Fibroblast of upper back skin (primary cell): ENCODE measurements at places on chromosomes 2 and 18.

GRCh38 chr2:169684135-169684565 is 10.1 kb downstream of the CFAP210 start:
- DNase-seq: no peak

DNA sequence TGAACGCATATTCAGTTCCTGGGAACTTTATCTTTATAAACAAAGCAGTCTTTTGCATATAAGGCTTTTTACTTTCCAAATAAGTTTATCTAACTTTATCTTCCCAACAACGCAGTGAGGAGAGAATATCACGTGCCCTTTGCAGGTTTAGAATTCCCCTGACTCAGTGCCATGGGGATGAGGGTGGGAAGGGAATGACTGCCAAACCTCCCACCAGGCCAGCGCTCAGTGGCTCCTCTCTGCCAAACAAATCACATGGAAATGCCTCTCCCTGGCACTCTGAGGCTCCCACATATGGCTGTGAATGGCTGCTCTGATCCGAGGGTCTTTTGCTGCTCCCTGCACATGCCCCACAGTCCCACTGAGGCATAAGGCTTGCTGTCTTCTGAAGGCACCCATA is 158.3 kb downstream of the DNAH6 start:
- DNase-seq: no peak

- DNase-seq: no peak
Observed at GRCh38 chr18:75208836-75209128, 157 bp downstream of the PTGR3 start.

GRCh38 chr2:98517636-98518035 is 73.0 kb downstream of the INPP4A start:
- DNase-seq: peak; percentile 14

- DNase-seq: peak; percentile 91
Observed at GRCh38 chr2:227388537-227389011, 825 bp upstream of the SCYGR1 start.

GRCh38 chr18:48388478-48388877 is 20.7 kb downstream of the ZBTB7C start:
- no peak for DNase-seq

GRCh38 chr2:133194362-133194655 is 374.0 kb downstream of the NCKAP5 start:
- no peak for DNase-seq

DNA sequence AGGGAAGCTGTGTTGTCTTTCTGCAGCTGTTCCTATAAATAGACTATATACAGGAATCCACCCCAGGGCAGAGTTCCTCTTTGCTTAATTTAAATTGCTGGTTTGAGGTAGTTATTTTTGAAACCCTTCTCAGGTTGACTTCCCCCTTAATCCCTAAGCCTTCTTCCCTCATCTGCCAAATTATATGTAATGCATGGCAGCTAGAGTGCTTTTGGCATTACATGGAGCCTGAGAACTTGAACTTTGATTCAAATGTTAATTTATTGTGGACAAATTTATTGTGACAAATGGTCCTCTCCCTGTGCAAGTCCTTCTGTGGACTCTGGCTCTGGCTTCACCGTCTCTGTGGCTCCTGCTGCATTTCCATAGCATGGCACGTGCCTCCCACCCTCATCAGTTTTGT is 29.2 kb downstream of the MYO1B start:
- no peak for DNase-seq

DNA sequence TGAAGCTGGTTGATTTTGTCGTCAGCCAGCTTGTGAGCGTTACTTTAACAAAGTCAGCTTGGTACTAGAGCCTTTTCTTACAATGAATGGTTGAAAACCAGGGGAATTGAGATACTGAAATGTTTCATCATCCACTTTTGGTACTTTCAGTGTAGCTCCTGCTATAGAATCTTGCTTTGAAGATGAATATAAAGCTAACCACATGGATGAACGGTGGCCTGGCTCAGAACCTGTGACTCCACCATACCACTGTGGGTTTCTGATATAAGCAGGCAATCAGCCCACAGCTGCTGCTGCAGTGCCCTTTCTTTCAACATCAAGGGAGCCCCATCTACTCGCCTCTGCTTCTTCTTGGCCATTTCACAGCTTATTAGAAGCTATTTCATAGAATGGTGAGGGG is 53.2 kb upstream of the GPR45 start:
- DNase-seq: no peak

GRCh38 chr2:240702640-240703011 is 11.0 kb downstream of the AQP12A start:
- DNase-seq: no peak

- DNase-seq: no peak
Observed at GRCh38 chr18:76604108-76604934, 109.3 kb upstream of the ZNF516 start.

GRCh38 chr2:14011190-14011589 is 621.3 kb upstream of the LRATD1 start:
- DNase-seq: no peak

GRCh38 chr18:54148678-54149077 is 75.8 kb downstream of the MBD2 start:
- no peak for DNase-seq

- DNase-seq: no peak
Observed at GRCh38 chr2:12419803-12420202, 296.9 kb upstream of the TRIB2 start.

DNA sequence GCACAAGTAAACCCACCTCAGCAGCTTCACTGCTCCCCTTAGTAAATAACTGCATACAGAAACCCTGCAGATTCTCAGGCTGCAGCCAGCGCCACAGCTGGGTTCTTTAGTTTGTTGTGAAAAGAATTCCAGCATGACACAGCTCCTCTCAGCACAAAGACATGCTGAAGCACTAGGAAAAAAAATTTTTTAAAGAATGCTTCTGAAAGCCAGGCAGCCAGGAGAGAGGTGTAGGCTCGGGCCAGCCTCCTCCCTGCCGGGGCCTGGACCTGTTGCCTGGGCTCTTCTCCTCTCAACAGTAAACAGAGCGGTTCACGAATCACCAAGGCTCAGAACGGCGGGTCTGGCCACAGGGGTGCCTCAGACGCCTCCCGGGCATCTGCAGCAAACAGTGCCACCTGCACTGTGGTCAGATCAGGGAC is 95.7 kb upstream of the POU3F3 start:
- DNase-seq: peak; percentile 56

DNA sequence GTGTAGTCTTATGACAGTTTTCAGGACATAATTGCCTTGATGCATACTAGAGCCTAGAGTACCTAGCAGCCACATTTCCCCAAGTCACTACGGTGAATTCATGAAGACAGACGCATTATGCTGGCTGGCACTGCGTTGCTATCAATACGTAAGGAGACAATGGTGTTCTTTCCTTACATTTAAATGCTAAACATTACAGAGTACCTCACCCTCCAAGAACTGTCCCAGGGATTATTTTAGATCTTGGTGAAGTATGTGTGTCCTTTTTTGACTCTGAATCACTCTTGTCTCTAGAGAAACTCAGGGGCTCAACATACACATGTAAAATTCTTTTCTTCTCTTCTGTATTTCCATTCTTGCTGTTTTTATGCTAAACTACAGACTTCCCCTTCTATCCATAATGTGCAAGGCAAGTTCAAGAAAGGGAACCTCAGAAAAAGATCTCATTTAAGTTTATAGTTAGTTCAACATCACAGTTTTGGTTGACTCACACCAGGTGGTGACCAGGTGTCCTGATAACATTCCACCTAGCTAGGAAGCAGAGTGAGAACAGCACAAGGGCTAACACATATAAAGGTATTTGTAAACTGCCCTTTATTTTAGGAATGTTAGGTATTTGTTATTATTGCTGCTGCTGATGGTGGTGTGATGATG is 212.4 kb upstream of the HNRNPA3 start:
- no peak for DNase-seq

GRCh38 chr2:190792956-190793888 is 87.4 kb upstream of the GLS start:
- peak; percentile 57 for DNase-seq

- peak; percentile 37 for DNase-seq
Observed at GRCh38 chr18:69172046-69172445, 228.6 kb upstream of the DOK6 start.

- no peak for DNase-seq
Observed at GRCh38 chr2:65691816-65692215, 259.4 kb upstream of the SPRED2 start.

DNA sequence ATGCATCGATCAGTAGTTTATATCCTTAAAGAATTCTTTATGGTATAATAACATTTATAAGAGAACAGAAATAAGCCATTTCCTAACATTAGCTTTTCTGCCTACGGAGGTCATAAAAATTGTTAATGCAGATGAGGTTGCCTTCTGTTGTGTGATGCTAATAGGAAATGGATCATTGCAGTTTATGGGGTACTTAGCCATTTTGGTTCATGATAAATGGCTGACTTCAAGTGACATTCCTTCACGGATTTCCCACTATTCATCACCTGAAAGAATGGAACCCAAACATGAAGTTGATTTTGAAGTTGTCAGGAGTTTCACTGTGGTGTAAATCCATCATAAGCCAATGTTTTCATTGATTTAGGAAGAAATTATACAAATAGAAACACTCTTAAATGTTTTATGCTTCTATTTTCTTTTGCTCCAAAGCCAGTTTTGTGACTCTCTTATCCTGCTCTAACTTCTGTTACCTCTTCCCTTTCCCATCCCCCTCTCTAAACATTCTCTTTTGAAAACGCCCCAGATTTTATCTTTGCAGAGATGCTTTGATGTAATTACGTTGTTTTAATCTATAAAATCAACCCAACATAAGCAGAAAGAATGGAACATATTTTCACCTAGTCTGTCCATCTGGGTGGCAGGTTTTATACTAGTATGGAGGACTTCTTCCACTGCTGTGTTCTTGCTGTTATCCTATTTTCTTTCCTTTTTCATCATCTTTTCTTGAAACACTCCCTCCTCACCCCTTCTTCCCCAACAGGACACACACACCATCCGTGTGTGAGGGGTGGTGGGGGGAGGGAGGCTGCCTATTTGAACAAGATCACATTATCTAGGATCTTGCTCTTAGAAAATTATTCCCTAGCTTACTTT is 58.2 kb downstream of the GREB1L start:
- DNase-seq: no peak

DNA sequence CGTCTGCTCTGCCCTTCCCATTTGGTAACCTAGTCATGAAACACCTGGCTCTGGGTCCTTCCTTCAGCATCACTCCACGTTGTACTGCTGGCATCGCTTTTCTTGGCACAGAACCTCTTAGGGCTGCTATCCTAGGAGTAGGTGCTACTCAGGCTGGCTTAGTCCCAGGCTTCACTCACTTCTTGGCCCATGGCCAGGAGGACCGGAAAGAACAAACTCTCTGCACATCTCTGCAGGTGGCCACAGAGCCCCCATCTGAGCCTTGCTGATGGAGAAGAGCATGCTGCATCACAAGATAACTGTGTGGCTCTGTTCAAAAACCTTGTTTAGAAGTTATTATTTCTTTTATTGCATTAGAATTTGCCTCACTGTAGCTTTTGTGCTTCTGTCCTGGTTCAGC is 447.2 kb upstream of the TNP1 start:
- DNase-seq: no peak

GRCh38 chr2:28644760-28645159 is 106.9 kb upstream of the PPP1CB start:
- peak; percentile 57 for DNase-seq

DNA sequence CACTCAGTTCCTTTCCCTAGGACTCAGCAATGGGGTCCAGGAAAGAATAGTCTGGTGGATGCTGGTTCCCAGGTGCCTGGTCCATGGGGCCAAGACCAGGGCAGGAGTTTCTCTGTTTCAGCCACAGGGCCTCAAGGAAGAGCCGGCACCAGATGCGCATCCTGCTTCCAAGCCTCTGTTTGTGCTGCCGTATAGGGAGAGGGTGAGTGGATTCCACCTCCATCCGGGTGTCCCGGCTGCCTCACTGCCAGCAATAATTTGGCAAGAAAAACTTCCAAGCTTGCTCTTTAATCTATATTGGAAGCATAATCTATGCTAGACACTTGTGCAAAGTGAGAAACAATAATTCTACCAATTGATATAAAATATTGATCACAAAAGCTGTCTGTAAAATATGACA is 261.2 kb upstream of the HS6ST1 start:
- no peak for DNase-seq

DNA sequence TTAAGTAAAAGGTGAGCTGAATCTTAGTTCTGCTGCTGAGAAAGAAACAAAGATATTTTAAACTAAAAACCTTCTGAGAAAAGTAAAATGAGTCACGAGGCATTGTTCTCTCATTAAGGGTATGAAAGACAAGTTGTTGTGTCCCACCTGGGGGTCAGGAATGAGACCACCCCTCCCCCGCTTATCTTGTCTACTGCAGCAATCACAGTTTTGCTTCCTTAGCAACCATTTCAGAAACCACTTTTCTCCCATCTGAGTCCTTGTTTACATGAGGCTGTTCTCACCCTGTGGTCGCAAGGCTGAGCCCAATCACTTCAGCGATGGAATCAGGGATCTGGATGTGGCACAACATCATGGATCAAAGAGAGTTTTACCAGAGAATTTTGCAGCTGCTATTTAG is 377.6 kb upstream of the NETO1 start:
- no peak for DNase-seq

DNA sequence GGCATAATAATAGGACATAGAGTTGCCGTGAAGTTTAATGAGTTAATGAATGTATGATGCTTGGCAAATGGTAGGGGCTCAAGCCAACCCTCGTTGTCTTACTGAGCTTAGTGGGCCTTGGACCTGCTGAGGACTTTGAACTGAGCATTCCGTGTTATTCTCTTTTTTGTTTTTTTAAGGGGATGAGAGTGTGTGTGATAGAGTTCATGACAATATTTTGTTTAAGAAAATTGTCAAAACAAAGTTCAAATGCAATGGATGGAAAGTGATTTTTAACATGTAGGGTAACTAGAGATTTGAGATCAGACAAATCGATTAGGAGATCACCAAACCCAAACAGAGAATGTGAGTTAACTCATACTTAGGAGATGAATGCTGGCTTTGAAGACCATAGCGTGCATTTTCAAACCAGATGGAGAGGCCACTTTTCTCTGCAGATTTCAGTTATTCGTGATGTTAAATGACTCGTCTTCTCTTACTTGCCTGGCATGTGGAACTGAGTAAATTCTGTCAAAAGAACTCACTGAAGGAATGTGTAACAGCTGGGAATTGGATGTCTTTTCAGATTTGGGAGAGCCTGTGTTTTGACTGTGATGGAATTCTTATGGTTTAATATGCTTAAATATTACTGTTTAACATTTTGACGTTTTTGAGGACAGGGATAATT is 88.7 kb downstream of the NEDD4L start:
- peak; percentile 32 for DNase-seq
